NCI-H446 treated with DMSO at 0.1 percent for 48 hours (cell line): ENCODE measurements at places on chromosomes 1 and 21.
A peak's percentile ranks its signal among the peaks of the same experiment; 100 is the strongest.

GRCh38 chr1:160066829-160067745 is 2.9 kb downstream of the KCNJ10 start:
- no peak for DNase-seq

DNA sequence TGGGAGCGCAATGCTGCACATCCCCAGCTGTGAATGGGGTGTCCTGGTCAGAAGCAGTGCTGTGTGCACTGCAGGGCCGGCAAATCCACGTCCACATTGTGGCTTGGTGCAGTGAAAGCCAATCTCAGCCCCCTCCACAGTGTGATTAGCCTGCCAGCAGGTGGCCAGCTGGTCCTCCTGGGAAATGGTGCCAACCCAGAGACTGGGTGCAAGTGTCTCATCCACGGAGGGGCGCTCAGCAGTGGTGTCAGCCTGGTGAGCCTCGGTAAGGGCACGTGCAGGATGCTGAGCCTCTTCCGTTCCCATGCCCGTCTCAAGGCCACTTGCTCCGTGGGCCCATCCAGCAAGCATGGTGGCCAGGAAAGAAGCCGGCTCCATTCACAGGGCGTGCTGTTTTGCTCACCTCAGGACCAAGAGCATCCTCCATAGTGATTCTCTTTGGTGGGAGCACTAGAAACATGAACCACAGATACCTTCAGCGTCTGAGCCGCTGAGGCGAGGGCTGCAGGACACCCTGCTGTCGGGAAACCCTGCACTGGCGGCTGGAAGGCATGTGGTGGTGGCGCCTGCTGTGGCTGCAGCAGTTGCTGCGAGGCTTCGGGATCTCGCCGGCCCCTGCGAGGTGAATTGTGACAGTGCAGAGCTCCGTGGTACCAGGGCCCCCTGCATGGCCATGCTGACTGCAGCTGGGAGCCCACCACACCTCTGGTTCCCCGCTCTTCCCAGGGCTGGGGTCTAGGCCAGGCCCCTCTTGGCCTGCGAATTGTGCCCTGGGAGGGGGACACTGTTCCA is 2.0 kb upstream of the SMYD3 start:
- no peak for DNase-seq

GRCh38 chr1:62417351-62417999 is 19.4 kb upstream of the USP1 start:
- no peak for DNase-seq

- no peak for DNase-seq
These were observed 102.3 kb downstream of the TNFSF18 start for GRCh38 chr1:172948457-172948856.

GRCh38 chr1:43639976-43640794 is 9.8 kb upstream of the KDM4A start:
- no peak for DNase-seq

- DNase-seq: no peak
These were observed 66.2 kb downstream of the RGL1 start for GRCh38 chr1:183871142-183871541.

DNA sequence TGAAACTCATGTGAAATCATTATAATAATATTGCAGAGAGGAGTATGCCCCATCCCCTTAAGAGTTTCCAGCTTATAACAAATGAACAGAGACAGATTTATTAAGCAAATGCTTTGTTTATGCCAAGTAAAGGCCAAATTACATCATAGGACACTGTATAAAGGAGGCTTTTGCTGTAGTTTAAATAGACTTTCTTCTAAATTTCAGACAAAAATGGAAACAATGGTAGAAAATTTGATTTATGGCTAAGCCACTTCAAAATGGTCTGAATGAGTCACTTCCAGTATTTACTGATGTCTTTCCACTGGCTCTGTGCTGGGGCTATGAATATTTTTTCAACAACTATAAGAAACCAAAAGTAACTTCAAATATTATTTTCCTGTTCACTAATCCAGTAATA is 81.1 kb upstream of the ST6GALNAC5 start:
- peak; percentile 74 for DNase-seq

GRCh38 chr1:29673228-29673500 is 436.8 kb downstream of the PTPRU start:
- no peak for DNase-seq

- no peak for DNase-seq
These were observed 52.3 kb downstream of the SPATA46 start for GRCh38 chr1:162324396-162324795.

- DNase-seq: no peak
These were observed 3.8 kb upstream of the CDC20 start for GRCh38 chr1:43354936-43355335.

GRCh38 chr1:146010126-146010738 is 11.3 kb downstream of the HJV start:
- no peak for DNase-seq

DNA sequence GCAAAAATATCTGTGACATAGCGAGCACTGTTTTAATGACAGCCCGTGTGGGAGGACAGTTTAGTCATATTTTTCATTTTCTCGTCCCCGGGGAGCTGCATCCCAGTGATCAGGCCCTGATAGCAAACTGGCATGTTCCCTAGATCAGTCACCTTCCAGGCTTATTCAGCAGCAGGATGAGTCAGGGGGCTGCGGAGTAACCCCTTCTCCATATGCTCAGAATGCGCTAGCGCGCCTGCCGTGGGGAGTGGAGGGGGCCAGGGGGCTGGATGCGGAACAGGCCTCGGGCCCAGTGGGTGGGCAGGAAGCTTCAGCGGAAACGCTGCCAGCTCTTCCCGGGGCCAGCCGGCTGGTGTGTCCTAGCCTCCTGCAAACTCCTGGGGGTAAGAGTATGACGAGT is 94.0 kb downstream of the KCND3 start:
- peak; percentile 82 for DNase-seq

DNA sequence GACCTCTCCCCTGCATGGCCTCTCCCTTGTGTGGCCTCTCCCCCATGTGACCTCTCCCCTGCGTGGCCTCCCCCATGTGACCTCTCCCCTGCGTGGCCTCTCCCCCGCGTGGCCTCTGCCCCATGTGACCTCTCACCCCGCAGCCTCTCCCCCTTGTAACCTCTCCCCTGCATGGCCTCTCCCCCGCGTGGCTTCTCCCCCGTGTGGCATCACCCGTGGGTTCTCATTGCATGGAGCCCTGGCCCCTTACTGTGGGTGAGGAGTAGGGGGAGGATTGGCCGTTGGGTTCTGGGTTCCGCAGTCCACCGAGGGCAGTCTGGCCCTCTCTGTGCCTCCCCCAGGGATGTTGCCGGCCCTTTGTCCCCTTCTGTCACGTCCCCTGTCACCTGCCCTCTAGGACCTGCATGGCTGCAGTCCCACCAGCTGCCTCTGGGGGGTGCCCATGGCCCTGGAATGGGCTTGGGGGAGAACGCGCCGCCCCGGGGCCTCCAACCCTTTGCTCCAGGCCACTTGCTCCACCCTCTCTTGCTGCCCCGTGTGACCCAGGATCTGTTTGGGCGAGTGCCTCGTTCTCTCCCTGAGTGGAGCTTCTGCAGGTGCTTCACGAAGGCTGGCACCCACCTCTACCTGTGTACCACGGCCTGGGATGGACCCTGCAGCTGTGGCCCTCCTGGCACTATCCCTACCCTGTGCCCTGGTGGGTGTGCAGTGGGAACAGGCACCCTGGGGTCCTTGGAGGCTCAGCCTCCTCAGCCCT is 21.3 kb downstream of the RRP1 start:
- DNase-seq: peak; percentile 14

GRCh38 chr1:23403355-23403734 is 21.2 kb downstream of the TCEA3 start:
- no peak for DNase-seq

- DNase-seq: no peak
These were observed 78.9 kb downstream of the DENND1B start for GRCh38 chr1:197696372-197696771.

DNA sequence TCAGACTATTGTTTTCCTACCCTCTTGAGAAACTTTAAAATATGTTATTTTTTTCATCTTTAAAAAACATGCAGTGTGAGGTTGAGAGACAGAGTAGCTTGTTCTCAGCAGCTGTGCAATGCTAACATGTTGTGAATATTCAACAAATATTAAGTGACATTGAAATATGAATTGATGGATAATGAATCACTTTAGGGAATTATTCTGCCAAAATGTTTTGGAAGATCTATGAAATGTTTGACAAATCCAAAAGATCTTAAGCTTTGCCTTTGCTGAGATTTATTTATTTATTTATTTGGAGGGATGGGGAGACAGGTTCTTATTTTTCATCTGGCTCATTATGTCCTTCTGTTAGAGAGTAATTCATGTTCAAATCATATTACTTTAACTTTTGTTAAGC is 680.1 kb upstream of the CXADR start:
- DNase-seq: no peak

DNA sequence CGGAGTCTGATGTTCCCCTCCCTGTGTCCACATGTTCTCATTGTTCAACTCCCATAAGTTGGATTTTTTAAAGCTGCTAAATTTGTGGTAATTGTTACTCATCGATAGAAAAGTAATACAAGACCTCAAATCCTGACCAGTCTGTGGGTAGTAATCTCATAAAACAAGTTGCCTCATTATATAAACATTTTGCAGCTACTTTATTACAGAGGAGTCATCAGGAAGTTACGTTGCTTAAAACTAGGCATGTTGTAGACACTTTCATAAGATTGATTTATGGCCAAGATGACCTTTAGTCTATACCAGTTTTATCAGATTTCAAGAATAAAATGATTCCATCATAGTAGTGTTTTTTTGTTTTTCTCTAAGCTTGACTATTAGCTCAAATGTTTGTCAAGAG is 208.8 kb downstream of the GIPC2 start:
- no peak for DNase-seq

- DNase-seq: no peak
These were observed 167.2 kb downstream of the CRB1 start for GRCh38 chr1:197435224-197435623.

- DNase-seq: no peak
These were observed 79.6 kb downstream of the MAP3K21 start for GRCh38 chr1:233406994-233407631.

DNA sequence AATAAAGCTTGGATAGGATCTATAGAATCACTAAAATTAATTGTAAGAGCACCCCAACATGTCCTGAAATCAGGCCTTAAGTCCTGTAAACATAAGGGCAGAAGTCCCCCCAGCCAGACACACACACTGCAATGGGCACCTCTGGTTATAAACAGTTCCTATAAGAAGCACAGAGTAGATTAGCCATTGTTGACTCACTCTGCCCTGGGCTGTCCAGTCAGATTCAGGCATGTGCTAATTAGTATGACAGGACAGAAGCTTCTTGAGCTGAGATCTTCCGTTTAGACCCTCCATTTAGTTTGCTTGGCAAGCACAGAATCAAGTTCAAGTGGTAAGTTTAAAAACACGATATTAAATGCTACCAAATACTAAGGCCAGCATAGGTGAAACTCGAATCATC is 11.8 kb upstream of the DENND1B start:
- no peak for DNase-seq

DNA sequence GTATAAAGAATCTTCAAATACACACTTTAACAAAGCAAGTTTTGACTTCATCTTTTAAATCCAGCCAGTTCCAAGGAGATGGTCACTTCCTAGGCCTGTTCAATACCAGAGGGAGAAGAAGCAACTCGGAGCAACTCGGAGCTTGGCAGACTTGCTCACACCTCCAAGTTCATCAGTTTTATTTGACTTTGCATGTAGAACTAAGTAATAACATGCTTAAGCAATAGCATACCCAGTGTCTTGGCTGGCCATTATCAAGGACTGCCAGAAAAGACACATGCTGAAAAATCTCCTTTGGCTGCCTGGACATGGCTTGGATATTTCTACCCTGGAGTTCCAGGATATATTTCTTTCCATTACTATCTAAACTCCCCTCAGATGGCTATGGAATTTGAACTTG is 52.6 kb downstream of the GNG12 start:
- DNase-seq: no peak

GRCh38 chr1:33710967-33711366 is 152.9 kb upstream of the HMGB4 start:
- DNase-seq: no peak

GRCh38 chr1:246760422-246761347 is 36.5 kb downstream of the SCCPDH start:
- DNase-seq: no peak

GRCh38 chr1:115046751-115047150 is 17.1 kb downstream of the TSHB start:
- DNase-seq: no peak

DNA sequence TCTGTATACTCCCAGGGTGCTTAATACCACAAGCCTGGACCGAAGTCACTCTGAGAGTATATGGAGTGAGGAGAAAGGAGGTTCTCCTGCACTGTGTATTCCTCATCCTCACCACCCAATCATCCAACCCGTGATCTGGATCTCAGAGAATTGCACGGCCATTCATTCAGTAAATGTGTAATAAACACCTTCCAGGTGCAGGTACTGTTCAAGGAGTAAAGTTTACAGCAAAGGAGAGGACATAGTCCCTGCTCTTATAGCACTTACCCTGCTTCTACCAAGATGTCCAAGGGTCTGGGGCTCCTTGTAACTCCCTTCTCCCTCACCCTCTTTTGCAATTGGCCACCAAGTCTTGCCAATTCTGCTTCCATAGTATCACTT is 139.2 kb upstream of the JUN start:
- DNase-seq: no peak

DNA sequence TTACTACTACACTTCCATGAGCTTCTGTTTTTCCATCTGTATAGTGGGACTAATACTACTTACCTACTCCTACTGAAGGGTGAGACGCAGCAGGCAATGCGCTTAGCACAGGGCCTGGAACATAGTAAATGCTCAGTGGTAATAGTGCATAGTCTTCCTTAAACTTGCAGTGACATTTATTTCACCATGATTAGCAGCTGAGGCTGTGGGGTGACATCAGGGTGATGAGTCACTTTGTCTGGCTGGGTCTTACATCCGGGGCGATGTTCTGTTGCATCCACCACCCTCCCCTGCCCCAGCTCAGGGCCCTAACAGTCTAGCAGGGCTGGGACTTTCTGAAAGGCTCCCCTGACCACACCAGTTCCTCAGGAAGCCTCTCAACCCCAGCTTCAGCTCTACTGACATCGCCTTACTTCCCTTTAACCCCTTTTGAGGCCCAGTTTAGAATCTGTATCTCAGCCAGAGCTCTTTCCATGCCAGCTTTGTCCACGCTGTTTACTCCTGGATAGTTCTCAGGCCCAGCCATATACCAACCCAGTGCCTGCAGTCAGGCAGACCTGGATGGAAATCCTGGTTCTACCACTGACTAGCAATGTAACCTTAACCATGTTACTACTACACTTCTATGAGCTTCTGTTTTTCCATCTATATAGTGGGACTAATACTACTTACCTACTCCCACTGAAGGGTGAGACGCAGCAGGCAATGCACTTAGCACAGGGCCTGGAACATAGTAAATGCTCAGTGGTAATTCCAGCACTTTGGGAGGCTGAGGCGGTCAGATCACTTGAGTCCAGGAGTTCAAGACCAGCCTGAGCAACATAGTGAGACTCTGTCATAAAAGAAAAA is 66.3 kb downstream of the CD58 start:
- no peak for DNase-seq

DNA sequence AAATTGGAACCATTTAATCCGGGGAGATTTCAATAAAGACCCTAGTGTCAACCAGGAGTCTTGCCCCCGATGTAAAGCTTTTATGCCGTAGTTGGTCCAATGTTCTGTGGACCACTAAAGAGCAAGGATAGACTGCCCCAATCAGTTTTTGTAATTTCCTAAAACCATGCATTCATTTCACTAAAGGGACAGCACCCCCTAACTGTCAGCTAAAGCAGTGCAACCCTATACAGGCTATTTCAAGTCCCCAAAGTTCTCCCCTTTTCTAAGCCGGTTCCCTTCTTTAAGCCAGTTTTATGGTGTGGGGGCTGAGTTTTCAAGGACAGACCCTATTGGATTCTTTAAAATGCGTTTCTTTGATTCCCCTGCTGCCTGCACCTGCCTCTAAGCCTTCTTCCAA is 12.7 kb upstream of the PDPN start:
- no peak for DNase-seq

- no peak for DNase-seq
These were observed 1.4 kb downstream of the ACADM start for GRCh38 chr1:75725861-75726361.
